ENCODE measurements at places on chromosomes 12 and 14.

DNA sequence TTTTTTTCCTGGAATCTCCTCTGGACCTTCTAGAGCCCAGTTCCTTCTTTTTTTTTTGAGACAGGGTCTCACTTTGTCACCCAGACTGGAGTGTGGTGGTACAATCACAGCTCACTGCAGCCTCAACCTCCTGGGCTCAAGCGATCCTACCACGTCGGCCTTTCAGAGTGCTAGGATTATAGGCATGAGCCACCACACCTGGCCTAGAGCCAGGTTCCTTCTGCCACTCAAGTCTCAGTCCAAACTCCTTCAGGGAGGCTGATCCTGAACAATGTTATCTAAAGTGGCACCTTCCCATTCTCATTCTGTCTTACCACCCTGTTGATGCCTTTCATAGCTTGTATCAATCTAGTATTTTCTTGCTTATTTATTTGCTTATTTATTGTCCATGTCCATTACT lies 22.3 kb upstream of the ELK3 start:
- no peak for DNase-seq

DNA sequence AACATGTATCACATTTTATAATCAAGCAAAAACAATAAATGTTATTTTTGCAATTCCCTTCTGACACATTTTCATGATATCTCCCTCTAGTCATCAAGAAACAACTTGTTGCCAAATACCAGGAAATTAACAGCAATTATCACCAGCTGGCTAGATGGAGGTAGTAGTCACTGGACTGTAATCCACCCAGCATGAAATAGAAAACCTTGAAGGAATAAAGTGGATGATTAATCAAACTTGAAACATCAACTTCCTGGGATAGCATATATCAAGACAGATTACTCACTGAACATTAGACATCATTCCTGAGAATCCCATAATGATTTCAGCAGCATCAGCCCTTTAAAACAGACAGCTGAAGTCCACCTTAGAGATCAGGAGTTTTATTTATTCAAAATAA lies 259.0 kb downstream of the CCDC59 start:
- no peak for DNase-seq

DNA sequence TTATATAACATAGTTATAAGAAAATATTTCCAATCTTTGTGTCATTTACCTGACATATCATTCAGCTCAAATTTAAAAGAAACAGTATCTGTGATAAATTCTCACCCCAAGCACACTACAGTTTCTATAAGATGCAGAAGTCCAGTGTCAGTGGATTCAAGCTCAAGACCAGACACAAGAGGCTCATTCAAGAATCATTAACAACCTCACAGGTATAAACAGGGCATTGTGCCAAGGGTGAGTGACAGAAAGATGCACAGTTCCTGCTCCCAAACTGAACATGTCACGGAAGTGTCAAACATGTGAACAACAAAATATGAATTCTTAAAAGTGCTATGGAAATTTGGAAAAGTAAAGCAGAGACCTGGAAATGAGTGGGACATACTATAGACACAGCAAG lies 12.8 kb downstream of the ATP2B1 start:
- DNase-seq = no peak

- no peak for DNase-seq
These were observed 16.5 kb downstream of the KLHL28 start for GRCh38 chr14:44945264-44945663.
